ENCODE measurements at places on chromosomes 1 and 21.

- no peak for DNase-seq
Measured at GRCh38 chr1:5780324-5780716, 211.9 kb downstream of the NPHP4 start.

DNA sequence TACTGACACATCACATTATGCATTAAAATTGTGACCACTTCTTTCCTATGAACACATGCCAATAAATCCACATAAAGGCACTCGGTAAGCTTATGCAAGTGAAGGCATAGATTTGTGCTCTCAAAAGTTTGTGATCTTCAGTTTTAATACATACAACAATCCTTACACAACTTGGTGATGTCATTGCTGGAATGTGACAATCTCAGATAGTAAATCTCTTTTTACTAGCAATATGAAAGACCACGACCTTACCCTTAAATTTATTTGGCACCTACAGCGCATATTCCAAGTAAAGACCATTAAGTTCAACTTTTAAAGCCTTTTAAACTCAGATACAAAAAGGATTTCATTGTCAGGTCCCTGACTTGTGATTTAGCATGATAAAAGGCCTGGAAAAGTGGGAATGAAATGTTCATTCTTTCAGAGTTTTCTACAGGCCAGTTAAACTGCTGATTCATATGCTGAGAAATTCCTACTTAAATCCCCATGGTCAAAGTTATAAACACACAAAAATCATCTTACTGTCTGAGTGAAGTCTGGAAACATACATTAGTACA is 157.4 kb downstream of the SIPA1L2 start:
- no peak for DNase-seq

- no peak for DNase-seq
Measured at GRCh38 chr1:183289051-183289496, 103.0 kb downstream of the LAMC2 start.

DNA sequence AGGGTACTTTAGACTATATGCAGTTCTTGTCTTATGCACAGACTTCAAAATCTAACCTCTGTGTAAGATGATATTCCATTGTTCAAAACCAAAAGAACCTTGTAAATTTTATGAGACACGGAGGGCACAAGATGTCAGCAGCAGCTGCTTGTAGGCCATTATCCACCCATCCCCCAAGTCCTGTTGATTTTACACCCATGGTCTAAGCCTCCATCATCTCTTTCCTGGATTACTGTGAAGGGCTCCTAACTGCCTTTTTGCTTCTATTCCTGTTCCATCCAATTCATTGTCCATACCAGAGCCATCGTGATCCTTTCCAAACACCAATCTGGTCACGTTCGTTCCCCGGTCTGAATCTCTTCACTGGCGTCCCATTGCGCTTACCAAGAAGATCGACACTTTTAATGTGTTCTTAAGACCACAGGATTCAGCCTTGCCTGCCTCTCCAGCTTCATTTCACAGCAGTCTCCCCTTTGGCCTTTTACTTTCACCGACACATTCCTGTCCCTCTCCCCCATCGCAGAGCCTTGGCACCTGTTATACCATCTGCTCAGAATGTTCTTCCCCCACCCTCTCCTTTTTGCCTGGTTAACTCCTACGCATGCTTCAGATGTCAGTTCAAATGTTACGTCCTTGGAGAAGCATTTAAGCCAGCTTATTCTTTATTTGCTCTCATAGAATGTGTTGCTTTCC is 107.3 kb upstream of the POU3F1 start:
- DNase-seq, result no peak

GRCh38 chr1:245188403-245188802 is 33.6 kb downstream of the KIF26B start:
- no peak for DNase-seq

- DNase-seq, result no peak
Measured at GRCh38 chr1:17148950-17149608, 29.8 kb upstream of the PADI2 start.

GRCh38 chr1:205226868-205227583 is 720 bp upstream of the TMCC2 start:
- no peak for DNase-seq

DNA sequence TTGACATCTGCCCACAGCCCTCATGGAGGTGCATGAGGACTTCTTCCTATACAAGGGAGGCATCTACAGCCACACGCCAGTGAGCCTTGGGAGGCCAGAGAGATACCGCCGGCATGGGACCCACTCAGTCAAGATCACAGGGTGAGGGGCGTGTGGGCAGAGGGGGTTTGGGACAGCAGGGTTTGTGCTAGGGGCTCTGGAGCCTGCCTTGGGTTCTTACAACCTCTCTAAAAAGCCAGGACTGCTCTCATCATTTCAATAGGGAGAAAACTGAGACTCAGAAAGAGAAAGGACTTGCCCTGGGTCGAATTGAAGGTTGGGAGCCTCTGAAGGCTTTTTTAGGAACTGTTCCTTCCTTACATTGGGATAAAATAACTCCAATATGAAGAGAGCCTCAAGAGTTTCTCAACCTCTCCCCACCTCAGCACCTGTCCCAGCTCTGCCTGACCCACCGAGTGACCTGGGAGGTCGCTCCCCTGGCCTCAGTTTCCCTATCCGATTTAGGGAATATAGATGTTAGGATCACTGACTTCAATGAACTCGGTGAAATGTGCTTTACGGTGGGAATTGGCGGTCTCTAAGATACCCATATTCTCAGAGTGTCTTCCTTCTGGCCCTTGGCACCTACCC is 9.5 kb downstream of the TINAGL1 start:
- no peak for DNase-seq

- no peak for DNase-seq
Measured at GRCh38 chr21:38567335-38567969, 69.2 kb upstream of the ERG start.

DNA sequence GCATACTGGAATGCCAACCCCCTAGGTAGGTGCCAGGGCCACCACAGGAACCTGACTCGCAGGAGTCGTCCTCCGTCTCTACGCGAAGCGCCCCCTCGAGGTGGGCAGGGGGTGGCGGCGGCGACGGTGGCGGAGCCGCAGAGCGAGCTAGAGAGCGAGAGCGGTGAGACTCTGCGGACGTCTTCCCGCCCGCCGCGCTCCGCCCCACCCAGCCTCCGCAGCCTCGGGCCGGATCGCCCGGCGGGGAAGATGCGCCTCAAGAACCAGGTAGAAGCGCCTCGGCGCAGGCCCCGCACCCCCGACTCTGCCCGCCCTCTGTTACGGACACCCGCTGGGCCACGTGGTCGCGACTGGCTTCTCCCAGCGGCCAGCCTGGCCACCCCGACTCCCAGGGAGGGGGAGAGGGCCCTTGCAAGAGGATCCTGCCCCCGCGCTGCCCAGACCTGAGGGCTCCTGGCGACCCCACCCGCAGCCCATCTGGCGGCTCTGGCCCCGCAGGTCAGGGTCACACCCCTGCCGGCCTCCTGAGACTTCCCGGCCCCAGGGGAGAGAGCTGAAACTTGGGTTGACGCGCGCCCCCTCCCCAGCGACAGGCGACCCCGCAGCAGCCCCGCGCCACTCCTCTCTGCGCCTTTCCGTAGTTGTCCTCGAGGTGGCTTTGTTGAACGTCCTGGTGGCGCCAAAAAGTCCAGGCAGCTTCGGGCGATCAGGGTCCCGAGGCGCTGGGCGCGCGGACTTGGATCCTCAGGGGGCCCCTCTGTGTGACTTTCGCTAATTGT is 24.4 kb upstream of the AGBL4 start:
- no peak for DNase-seq

- DNase-seq, result peak; percentile 70
Measured at GRCh38 chr21:45136927-45137611, 62.7 kb downstream of the ADARB1 start.

DNA sequence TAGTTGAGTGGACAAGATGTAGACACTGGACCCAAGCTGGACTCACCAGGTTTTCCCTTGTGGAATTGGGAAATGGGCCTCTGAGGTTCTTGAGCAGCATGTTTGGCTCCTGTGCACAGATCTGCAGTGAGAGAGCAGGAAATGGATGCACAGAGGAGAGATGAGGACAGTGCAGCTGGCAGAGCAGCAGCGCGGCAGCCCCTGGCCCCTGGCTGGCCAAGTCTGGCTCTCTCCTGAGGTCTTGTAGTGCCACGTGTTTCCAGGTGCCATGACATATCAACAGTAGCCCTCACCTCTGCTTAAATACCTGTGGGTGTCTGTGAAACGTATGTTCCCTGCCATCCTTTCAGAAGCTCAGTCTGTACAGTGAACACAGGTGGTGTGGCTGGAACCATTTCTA is 19.2 kb upstream of the BCL10 start:
- no peak for DNase-seq

- no peak for DNase-seq
Measured at GRCh38 chr1:176325664-176326063, 118.6 kb upstream of the COP1 start.

GRCh38 chr1:204475656-204476432 is 18.8 kb downstream of the PIK3C2B start:
- DNase-seq, result no peak

DNA sequence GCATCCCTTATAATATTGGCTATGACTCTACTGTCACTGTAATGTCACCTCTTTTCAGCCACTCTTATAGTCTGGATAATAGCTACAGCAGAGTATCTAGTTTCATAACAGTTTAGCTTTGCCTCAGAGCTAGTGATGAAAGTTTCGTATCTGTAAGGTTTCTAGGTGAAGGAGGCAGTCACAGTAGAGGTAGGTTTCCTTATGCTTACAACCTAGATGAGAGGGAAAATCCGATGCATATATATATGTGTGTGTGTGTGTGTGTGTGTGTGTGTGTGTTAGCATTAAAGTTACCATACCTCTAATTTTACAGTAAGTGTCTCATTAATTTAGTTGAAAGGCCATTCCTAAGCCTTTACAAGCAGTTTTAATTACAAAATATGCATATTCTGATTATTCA is 2.2 kb upstream of the TOR1AIP2 start:
- DNase-seq, result no peak

- no peak for DNase-seq
Measured at GRCh38 chr1:231861541-231862481, 235.2 kb downstream of the DISC1 start.

- no peak for DNase-seq
Measured at GRCh38 chr1:230868736-230869385, 540 bp upstream of the C1orf198 start.

DNA sequence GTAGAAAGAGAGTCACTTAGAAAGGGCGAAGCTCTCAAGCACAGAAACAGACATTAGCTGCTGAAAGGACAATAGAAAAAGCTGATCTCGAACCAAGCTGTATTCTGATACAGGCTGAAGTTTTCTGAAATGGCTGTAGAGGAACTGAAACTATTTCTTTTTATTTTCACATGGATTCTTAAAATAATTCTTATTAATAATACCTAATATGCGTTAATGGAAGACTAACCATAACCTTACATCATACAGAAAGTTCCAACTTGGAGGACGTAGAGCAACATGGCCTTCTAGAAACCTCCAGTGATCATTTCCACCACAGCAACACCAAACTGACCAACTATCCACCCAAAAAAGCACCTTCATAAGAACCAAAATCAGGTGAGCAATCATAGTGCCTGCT is 52.8 kb upstream of the ACADM start:
- no peak for DNase-seq

DNA sequence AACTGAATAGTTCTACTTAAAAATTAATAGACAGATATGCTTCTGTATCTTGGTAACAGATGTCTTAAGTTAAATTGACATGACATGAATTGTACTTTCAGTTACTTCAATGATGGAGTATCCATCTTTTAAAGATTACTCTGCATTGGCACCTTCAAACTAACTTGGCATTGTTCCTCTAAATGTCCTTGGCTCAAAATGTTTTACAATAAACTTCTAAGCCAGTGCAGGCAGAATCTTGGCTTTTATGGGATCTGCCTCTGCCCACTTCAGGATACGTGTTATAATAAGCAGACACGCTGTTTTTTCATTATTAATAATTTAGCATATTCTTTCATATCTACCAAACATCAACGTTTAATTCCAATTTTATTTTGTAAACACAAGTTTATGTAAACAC is 873.4 kb upstream of the ADAMTS5 start:
- DNase-seq, result no peak

DNA sequence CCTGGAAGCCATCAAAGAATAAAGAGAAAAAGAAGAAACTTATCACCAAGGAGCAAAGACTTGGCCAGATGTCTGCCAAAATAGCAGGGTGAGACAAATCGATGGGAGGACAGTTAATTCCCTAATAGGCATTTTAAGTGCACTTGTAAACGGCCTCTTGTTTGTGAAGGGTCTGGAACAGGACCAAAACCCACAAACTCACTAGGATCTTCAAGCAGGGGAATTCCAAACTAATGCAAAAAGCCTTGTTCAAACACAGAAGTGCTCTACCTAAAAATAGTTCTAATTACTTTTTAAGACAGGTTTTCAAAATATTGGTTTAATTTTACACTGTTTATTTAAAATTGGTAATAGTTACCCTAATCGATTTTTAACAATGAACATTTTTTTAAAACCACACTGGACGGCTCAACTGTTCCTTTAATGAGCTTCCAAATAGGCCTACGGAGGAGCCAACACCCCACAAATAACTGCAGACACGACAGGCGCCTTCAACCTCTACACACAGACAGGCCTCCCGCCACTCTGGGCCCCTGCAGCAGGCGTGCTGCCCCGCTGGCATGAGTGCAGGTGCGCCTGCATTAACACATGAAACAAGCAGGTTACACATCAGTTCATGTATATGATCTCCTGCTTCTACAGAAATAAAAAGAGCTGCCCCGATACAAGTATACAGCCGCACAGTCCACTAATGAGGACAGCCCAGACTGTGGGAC is 15.8 kb downstream of the UBE2G2 start:
- DNase-seq, result no peak

DNA sequence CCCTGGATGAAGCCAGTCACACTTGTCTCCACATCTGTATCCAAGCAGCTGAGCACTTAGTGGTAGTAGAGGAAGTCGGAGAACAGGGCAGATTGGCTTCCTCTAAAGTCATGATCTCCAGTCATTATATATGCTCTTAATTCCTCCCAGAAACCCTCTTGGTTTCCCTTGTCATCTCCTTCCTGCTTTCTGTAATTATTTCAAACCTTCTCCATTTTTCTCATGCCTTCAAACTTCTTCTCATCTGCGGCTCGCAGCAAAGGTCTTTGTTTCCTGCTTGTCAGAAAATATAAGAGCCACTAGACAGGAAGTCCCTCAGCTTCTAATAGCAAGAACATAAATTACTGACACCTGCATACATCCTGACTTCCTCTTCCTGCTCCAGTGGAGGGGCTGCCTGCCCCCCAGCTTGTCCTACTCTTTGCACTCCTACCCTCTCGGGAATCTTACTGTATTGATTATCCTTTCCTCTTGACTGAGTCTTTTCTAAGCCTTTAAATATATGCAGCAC is 124.6 kb upstream of the NGF start:
- DNase-seq, result no peak
